ENCODE measurements at places on chromosomes 12 and 14.

DNA sequence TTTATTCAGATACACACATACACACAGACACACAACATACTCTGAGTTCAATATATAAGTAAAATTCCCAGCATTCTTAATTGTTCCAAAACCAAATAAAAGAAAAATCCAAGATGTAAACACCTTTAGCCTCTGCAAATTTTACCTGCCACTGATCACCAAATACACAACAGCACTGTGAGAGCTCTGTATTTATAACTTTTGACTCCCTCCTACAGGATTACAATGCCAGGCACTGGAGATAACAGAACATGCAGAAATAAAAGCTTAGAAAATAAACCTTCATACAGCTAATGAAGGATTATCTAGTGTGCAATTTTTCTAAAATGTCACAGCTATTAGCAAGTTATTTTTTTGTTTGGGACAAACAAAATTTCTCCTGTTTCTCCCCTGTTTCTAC is 85.0 kb downstream of the TAOK3 start:
- H3K4me1 ChIP-seq, result no peaks in the 10 kb centered on the region
- no peaks in the 10 kb centered on the region for H3K36me3 ChIP-seq
- DNase-seq, result no peak

DNA sequence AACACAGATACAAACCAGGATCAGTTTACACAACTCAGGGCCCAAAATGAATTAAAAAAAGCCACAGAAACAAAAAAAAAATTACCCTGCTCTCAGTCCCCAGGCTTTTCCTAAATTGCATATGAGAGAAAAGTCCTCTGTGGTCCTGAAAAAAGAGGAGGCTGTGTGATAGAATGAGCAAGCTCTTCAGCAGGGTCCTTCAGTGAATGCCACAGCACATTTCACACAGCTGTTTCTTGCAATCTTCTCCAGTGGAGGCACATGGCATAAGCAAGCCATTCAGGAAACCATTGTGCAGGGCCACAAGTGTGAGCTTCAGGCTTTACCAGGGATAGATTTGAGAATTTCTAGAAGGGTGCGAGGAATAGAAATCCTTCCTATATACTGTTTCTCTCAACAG is 168.5 kb downstream of the PPM1H start:
- H3K27me3 ChIP-seq, result no peaks in the 10 kb centered on the region
- no peaks in the 10 kb centered on the region for H3K36me3 ChIP-seq
- DNase-seq, result no peak
- H3K4me1 ChIP-seq, result peaks cover 10% of the 10 kb centered on the region
- H3K4me3 ChIP-seq, result no peak overlapping the region
- no peak overlapping the region for H3K27ac ChIP-seq

GRCh38 chr14:58298477-58299400 is at the start of gene ARID4A:
TSS of gene ARID4A (plus strand) at chr14:58298555. CDS start at chr14:58299855, 1,300 bp downstream.
- DNase-seq, result no peak
- no peaks in the 10 kb centered on the region for H3K27me3 ChIP-seq
- peaks cover 32% of the 10 kb centered on the region for H3K36me3 ChIP-seq
- peak within 1 kb of the TSS; percentile 78 for H3K27ac ChIP-seq
- peaks cover 18% of the 10 kb centered on the region for H3K4me1 ChIP-seq
- peak within 1 kb of the TSS; percentile 78 for H3K4me3 ChIP-seq

DNA sequence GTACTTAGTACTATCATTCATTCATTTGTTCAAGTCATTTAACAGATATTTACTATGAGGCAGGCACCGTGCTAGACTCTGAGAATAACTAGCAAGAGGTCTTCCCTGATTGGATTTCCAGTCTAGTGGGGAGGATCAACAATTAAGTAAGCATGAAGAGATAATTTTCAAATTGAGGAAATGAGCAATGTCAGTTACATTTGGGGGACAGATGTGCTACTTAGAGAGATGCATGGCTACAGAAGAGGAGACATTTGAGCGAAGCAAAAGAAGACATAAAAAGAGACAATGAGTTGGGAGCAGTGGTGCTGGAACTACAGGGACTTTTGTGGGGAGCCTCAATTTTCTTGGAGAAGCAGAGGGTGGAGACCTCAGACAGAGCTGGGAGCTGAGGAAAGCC is 7.7 kb downstream of the KCNA5 start:
- DNase-seq, result no peak
- H3K27ac ChIP-seq, result no peak overlapping the region
- peaks cover 7% of the 10 kb centered on the region for H3K27me3 ChIP-seq
- H3K36me3 ChIP-seq, result no peaks in the 10 kb centered on the region
- no peak overlapping the region for H3K4me3 ChIP-seq
- H3K4me1 ChIP-seq, result no peaks in the 10 kb centered on the region
